ENCODE measurements at places on chromosomes 4 and X.

- DNase-seq = no peak
Measured at GRCh38 chrX:72081605-72082320, 50.0 kb downstream of the RTL5 start.

GRCh38 chr4:79048878-79049277 lies 109.6 kb upstream of the PAQR3 start:
- no peak for DNase-seq

DNA sequence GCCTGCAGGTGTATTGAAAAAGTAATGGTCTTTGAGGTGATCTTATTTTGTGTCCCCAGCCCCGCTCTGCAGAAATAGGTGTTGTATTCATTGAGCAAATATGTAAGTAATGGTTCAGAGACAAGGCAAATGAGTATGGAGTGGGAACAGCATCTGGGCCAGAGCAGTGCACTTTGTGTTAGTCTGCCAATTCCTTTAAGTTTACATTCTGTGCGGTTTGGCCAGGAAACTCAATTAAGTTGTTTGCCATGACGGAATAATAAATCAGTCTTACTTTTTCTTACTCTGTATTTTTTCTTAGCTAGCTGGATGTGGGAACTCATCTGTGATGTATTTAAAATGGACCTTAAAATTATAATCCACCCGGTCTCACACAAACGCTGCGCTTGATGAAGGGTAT lies 12.6 kb downstream of the DCLK2 start:
- no peak for DNase-seq

DNA sequence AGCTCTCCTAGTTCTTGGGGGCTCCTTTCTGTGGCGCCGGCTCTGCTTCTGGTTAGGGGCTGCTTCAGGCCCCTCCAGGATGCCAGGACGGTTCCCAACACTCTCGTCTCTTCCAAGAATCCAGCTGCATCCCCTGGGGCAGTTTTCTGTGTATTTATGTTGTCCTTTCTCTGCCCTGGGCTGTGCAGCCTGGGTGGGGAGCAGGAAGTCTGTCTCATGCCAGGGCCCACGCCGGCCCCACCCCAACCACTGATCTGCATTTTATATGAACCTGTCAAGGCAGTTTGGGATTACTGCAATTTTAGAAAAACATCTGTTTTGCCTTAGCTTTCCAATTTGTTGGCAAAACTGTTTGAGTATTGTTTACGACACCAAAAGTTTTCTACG lies 14.6 kb downstream of the CTBP1 start:
- no peak for DNase-seq

DNA sequence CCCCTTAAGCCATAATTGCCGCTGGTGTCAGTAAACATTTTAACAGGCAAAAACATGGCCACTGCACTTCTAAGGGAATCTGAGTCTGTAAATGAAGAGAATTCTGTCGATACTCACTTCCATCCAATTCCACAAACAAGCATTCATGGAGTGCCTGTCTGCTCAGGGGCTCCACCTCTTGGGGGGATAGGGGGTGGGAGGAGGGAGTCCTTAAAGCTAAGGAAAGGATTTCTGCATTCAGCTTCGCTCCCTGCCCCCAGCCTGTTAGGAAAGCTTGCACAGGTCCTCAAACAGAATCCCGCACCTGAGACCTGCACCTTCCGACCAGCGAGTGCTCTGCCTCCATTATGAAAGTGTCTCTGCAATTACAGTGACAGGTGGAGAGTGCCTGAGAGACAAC lies 130.2 kb upstream of the KIT start:
- DNase-seq = no peak

DNA sequence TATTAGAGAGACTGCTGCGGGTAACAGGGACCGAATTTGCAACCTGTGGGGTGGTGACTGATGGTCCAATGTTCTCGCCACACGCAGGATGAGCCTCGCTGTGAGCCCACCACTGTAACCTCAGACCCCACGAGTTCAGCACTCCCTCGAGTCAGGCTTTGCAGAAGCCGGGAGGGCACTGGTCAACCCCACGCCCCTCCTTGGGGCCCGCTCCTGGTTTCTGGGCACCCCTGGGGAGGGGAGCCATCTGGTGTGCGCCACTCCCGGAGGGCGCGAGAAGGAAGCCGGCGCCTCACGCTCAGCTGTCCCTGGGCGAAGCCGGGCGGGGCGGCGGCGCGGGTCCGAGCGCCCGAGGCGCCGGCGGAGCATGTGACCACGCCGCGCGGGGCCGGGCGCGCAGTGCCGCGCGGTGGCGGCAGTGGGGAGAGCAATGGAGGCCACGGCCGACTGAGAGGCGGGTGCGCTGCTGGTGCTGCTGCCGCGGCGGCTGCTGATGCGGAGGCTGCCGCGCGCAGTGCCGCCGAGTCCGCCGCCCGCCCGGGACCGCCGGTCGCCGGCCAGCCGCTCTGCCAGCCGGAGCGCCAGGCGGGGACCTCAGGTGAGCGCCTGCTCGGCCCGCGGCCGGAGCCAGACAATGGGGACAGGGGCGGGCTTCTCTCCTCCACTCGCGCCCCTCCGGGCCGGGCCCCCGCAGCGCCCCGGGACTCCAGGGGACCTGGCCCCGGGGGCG lies 100.1 kb downstream of the CEP135 start:
- DNase-seq = peak; percentile 67

- peak; percentile 59 for DNase-seq
Measured at GRCh38 chr4:123832173-123833026, 435.8 kb downstream of the SPRY1 start.

Data from SW480 (cell line).